ENCODE measurements at places on chromosomes 5 and 9.

DNA sequence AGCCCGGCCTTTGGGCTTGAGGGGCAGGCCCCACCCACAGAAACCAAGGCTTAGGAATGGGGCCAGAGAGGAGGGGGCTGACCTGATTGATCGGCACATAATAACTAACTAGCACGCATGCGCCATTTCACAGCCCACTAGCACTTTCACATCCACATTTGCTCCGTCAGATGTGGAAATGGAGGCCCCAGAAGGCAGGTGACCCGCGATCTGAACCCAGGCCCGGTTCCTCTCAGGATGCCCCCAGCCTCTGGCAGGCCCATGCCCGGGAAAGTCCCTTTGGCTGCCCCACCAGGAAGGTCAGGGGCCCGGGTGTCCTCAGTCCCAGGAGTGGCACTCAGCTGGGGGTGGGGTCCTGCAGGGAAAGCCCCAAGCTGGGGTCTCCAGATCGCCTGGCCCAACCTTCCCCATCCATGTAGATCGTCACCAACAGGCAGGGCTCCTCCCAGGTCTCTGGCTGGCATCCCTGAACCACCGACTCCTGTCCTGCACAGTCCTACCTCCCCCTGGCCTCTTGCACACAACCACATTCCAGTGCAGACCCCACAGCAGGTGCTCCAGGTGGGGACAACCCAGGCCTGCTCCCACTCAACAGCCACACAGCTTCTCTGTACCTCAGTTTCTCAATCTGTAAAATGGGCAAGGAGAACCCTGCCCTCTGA lies 46.7 kb downstream of the VAV2 start:
- DNase-seq: no peak

DNA sequence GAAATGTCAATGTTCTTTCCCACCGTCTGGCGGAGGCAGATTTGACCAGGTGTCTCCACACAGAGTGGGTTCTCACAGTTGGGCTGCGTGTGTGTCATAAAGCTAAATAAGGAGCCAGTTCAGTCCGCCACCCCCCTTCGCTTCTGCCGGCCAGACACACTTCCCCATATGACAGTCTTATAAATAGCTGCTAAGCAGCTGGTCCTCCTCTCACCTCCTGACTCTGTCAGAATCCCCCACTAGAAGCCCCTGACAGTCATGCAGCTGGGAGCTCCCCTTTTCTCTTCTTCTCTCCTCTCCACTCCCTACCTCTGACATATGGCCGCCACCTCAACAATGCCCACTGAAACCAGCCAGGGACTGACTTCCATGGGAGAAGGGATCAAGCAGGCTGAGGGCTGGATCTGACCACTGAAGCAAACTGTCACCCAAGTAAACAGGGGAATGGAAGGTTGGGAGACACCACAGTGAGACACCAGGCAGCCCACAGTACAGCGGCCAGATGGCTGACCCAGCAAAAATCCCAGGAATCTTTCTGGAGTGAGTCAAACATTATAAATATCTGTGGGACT lies 141.9 kb upstream of the EFNA5 start:
- DNase-seq: no peak

- DNase-seq: no peak
Measured at GRCh38 chr5:109080896-109081295, 328.9 kb downstream of the PJA2 start.

GRCh38 chr5:111597491-111597890 lies 85.2 kb upstream of the STARD4 start:
- DNase-seq: no peak

DNA sequence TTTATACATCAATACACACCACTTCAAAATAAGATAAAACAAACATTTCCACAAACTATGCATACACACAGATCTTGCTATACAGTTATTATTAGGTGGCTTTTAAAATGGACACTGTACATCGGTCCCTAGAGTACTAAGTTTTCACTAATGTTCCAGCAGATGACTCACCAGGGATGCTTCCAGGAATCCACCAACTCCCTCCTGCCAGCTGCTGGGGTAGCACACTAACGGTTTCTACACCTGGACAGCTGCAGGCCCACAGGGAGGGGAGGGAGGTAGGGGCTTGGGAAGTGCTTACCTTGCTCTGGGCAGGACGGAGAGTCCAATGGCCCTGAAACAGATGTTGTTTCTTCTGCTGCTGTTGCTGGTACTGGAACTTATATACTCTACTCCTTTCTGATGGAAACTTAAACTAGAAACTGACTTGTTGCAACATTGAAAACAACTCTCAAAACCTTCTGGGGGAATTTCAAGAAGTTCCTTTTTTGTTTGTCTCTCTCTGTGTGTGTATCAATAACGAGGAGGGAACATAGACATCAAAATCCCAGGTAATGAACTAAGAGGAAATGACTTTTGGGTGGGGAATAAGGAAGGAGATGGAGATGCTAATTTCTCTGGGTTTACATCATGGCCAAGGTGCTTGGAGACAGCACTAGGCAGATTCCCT lies at the start of gene IL12B:
Gene IL12B (minus strand): TSS at position 357 of the 670 bp plus-strand sequence. CDS start 3,705 bp downstream, outside the sequence.
- DNase-seq: no peak

DNA sequence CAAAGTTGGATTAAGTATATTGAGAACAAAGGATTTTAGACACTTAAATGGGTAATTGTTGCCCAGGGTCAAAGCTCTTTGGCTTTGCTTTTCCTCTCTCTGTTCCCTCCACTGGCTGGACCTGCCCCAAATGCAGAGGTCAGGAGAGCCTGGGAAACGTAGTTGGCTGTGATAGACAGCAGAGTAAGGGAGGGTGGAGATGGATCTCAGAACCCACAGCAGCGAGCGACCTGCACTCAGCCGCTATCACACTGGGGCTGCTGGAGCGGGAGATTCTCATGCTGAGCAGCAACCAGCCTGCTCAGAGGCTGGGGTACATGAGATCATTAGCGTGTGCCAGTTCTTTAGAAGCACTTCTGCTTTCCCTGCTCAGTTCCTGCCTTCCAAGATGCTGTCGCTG lies 71.8 kb upstream of the TTC23L start:
- DNase-seq: no peak

GRCh38 chr5:71905834-71906711 lies 187.0 kb downstream of the CARTPT start:
- DNase-seq: no peak

- peak; percentile 38 for DNase-seq
Measured at GRCh38 chr9:34986540-34987047, 3.0 kb upstream of the DNAJB5 start.

DNA sequence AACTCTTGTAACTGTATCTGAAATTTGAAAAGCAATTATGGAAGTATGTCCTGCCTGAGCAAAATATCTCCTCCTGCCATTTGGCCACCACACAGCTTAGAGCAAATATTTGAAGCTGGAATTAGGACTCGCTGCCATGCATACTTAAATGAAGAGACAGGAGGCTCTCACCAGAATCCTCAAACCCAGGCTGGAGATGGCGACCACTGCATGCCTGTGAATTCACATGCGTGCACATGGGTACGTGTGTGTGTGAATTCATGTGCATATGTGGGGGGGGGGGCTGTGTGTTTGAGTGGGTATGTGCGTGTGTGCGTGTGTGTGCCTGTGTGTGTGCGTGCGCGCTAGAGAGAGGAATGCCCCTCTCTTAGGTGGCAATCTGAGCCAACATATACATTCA lies 84.1 kb upstream of the IRX1 start:
- DNase-seq: no peak

DNA sequence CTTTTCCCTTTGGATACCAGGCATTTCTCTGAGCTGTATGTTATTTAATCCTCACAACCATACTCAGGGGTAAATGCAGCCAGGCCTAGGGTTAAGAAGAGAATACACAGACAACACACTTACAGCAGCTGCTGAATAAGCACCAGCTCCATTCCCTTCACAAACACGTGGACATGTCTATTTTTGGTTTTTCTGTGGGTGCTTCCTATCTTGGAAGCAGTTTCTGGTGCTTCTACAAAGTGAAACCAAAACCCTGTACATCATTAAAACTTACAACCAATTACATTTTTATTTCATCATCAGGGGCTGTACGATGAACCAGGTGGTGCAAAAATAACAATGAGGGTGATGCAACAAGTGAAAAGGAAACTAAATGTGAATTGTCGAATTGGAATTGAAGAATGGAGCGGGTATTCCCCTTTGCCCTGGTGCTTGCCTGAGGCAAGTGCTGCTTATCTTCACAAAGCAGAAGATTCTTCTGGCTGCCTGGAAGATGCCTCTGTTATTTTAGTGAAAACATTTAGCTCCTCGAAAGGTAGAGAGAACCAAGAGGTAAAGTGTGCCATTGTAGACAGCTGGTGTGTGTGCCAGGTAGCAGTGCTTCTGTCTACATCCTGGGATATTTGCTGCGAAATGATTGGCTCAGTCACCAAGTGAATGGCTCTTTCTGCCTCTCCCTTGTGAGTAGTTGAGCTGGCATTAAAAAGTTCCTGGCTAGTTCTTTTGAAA lies 18.6 kb upstream of the IFNB1 start:
- no peak for DNase-seq

DNA sequence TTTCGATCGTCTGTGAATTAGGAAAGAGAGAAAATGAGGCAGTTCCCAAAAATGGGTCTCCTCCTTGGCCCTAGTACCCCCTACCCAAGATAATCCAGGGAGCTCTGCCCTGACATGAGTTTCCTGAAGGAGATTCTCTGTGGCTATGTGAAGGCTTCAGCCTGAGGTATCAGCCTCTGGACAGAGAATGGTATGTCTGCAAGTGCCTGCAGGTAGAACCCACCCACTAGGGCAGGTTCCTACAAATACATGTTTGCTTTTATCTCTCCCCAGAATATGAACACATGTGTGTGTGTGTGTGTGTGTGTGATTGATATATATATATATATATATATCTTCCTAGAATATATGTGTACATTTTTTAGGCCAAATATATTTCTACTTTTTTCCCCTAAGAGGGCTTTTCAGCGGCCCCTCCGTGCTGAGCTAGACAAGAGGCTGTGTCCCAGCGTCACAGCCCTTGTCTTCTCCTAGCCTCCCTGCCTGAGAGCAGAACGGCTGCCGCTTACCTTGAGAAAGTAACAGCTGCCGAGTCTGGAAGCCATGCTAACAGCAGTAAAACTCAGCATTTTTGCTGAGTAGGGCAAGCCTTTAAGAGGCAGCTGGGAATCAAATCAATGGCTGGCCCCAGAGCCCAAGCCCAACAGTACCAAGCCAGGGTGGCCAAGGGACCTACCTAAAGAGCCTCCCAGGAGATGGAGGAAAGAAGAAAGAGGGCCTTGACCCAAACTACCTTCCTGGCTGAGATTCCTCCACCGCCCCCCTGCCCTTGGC lies 2.1 kb downstream of the BRINP1 start:
- DNase-seq: no peak

- DNase-seq: no peak
Measured at GRCh38 chr5:33324667-33325307, 116.0 kb upstream of the TARS1 start.

GRCh38 chr9:113219969-113220368 lies 1.1 kb downstream of the FKBP15 start:
- DNase-seq: no peak

- no peak for DNase-seq
Measured at GRCh38 chr5:126998895-126999570, 31.3 kb downstream of the MARCHF3 start.

- no peak for DNase-seq
Measured at GRCh38 chr9:91948597-91949391, 1.2 kb downstream of the ROR2 start.

DNA sequence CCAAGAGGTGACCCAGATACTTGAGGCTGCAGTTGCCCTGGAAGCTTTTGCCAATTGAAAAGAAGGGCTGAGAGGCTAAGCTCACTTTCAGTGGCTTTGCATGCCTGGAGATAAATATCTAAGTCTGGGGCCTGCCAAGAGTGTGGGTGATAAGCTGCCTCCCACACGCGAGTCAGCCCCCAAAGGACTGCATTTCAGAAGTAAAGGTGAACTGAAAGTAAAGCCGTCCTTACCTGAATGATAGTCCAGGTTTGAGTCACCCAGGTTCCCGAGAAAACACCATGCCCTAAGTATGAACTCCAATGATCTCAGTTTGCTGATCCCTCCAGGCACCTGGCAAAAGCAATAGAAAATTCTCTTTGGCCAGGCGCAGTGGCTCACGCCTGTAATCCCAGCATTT lies 22.5 kb upstream of the N4BP3 start:
- DNase-seq: no peak

DNA sequence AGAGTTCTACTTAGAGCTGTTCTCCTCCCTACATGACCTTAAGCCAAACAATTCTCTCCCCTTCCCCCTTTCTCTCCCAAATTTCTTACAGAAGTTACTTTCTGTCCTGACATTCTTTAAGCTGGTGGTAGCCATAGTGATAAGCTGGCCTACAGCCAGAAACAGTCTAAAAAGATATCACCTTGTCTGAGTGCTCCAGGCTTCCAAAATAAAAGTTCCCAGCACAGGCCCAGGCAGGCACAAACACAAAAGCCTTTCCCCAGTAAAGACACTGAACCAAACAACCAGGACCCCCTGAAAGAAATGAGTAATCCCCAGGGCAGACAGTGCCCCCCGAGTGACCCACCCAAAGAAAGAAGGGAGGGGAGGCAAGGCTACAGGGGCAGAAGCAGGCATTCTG lies 19.2 kb downstream of the SIL1 start:
- no peak for DNase-seq

- DNase-seq: peak; percentile 16
Measured at GRCh38 chr5:123371575-123372179, 51.5 kb downstream of the CEP120 start.

DNA sequence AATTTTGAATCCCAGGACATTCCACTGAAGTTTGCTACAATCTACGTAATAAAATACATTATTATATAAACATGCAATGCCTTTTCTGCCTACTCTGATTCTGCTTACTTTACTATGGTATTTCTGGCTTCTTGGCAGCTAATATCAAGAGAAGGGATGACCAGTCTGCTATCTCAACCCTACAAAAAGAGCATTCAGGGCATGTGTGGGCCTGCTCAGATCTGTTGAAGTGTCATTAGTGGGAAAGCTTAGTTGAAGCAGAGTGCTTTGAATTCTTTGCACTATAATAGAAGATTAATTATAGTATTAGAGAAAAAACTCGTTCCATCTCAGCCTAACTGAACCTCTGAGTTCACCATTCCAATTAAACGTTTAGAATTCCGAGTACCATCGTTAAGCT lies 339.5 kb upstream of the ISL1 start:
- DNase-seq: no peak

- DNase-seq: no peak
Measured at GRCh38 chr9:70462300-70462699, 47.8 kb upstream of the KLF9 start.

- DNase-seq: no peak
Measured at GRCh38 chr9:112551641-112552040, 65.0 kb downstream of the KIAA1958 start.

- no peak for DNase-seq
Measured at GRCh38 chr9:81389569-81389993, 299.8 kb downstream of the TLE1 start.

- no peak for DNase-seq
Measured at GRCh38 chr5:92401-93220, 643 bp downstream of the PLEKHG4B start.

DNA sequence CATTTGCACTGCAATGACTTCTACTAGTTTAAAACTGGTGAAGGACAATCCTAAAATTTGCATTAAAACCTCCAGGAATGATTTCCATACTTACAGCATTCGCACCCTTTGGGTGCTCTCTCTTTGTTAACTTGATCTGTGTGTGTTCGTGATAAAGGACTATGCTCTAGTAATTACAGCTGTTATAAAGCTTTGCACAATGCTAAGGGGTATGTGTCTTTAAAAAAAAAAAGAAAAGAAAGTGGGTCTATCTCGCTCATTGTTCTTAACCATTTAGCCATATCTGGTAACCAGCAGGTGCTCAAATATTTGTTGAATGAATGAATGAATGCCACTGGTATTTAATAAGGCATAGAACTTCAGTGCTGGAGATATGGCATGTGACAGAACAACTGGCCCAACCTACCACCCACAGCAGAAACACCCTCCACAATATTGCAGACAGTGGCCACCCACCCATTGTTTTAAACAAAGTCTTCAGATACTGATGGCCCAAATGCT lies 8.7 kb downstream of the TRIM36 start:
- no peak for DNase-seq

Data from activated gamma-delta T cell treated with Interleukin-2 at 50 U/mL for 16 hours (primary cell).